ENCODE measurements at places on chromosomes 5 and 9. TPM values are rescaled to one million over a fixed set of nuclear protein-coding genes. Genes with fewer than 3 reads are reported as not detected.

Gene HK3
- polyA plus RNA-seq, result 869 TPM

Gene SERF1A
- polyA plus RNA-seq, result 1.2 TPM

Gene NOXA1
- polyA plus RNA-seq, result 1.3 TPM

Gene TYRP1
- not detected for polyA plus RNA-seq

Gene TEX48
- polyA plus RNA-seq, result not detected
